T-helper 1 cell (primary cell): ENCODE measurements at places on chromosomes 2 and 18.

- peak; percentile 38 for DNase-seq
Measured at GRCh38 chr2:174120346-174120745, 128.0 kb downstream of the OLA1 start.

- no peak for DNase-seq
Measured at GRCh38 chr2:12097859-12098258, 351.4 kb downstream of the LPIN1 start.

DNA sequence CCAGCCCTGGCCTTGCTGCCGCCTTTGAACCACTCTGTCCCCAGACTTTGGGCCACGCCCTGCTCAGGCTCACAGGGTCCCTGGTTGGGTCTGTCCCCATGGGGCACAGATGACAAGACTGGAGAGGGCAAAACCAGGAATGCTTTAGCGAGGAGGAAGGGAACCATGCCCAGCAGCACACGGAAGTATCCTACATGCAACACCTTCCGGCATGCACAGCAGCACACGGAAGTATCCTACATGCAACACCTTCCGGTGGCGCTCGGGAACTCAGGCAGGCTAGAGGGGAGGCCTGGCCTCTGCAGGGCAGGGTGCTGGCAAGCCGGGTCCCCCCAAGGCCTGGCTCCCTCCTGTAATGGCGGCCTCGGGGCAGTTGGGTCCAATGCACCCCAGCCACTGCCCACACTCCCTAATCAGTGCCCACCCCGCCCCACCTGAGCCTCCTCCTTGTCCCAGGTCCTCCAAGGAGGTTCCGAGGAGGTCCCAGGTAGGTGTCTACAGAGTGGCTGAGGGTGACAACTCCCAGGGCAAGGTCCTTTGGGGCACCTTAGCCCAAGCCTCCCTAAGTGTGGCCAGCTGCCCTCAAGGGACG is 33.6 kb upstream of the SNED1 start:
- DNase-seq = no peak

GRCh38 chr2:42436370-42436769 is 57.4 kb downstream of the KCNG3 start:
- no peak for DNase-seq

GRCh38 chr2:169095621-169096105 is 26.3 kb downstream of the DHRS9 start:
- DNase-seq = no peak

DNA sequence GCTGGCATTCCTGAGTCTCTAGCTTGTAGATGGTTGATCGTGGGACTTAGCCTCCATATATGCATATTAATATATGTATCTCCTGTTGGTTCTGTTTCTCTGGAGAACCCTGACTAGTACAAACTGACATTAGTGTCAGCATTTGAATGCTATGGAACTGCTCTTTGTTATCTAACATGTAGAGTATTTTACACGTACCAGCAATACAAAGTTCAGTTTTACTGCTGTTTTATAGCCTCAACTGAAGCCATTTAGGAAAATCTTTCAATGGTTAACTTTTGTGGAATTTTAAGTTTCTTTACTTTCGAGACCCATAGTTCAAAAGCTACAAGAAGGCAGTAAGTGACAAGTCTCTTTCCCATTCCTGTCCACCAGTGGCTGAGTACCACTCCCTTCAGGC is 418.4 kb downstream of the NUP35 start:
- DNase-seq = no peak

DNA sequence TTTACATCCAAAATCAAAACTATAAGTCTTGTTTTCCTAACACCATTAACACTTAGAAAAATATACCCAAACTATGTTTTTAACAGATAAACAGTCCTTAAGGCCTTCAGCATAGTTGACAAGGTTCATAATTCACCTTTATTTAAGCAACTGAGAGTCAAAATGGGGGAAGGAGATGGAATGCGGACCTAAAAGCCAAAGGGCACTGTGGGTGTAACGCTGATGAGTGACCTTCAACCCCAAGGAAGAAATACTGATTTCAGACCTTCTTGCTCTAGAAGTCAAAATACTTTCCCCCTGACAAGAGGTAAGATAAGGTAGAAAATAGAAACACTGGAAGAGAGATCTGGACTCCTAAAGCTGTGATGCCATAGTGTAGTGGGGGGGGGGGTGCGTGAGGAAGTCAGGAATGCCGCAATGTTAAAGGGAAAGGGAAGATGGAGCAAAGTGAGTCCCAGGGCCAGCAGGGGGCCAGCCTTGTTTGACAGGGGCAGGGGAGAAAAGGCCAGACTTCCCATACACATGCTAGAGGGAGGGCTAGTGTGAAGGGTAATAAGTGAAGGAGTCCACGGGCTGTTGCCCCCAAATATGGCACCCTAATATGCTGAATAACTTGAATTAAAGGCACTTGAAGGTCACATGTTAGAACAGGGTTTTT is 31.4 kb downstream of the CCDC93 start:
- no peak for DNase-seq

- no peak for DNase-seq
Measured at GRCh38 chr2:158242280-158242679, 140.6 kb downstream of the UPP2 start.

GRCh38 chr2:239278941-239279365 is 121.9 kb downstream of the HDAC4 start:
- no peak for DNase-seq

- no peak for DNase-seq
Measured at GRCh38 chr2:238030422-238031155, 30.2 kb upstream of the SCLY start.

GRCh38 chr2:201128933-201129505 is 13.1 kb downstream of the CFLAR start:
- DNase-seq = no peak

DNA sequence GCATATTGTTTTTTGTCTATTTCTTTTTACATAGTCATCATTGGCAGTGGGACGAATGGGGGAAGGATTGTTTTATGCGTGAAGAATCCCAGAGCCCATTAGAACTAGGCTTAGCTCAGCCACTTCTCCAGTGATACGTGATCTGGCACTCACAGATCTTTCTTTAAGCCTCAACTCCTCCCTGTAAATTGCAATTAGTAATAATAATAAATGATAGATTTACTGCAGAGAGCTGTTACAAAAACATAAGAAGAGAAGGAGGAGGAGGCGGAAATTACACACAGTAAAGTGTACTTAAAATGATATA is 629.3 kb downstream of the NRXN1 start:
- DNase-seq = no peak

DNA sequence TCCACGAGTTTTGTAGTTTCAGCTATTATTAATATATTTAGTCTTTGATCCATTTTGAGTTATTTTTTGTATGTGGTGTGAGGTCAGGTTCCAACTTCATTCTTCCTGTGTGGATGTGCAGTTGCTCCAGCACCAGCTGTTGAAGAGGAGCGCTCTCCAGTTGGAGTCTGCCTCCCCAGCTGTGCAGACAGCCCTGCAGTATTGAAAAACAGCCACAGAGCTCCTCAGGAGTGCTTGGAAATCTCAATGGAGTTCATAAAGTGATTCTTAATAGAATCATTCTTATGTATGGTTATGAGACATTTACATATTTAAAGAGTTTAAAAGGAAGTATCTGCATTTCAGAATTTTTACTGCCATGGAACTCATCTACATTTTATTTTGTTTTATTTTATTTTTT is 17.3 kb downstream of the DGKD start:
- no peak for DNase-seq

- no peak for DNase-seq
Measured at GRCh38 chr18:53745224-53745967, 479.1 kb downstream of the MBD2 start.

DNA sequence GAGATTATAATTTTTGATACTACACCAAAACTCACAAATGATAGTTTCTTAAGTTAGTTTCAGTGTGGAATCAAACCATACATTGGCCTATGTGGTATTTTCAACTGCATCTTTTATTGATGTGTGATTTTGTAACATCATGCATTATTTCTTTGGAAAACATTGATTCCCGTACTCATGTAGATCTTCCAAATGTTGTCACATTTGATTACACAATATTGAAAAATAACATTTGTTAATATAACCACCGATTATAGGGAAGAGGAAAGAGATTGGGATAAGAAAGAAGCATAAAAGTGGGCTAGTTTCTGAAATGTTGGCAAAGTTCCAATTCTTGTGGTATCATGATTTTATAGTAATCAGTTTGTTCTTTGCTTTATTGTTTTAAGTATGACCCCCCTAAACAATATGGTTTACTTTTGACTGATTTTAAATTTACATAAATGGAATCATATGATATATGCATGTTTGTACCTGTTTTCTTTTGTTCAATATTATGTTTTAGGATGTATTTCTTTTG is 117.2 kb upstream of the OTX1 start:
- DNase-seq = no peak

GRCh38 chr2:121184248-121184862 is 100.6 kb downstream of the TFCP2L1 start:
- DNase-seq = no peak

GRCh38 chr2:149082079-149082478 is 43.6 kb downstream of the LYPD6B start:
- DNase-seq = no peak

DNA sequence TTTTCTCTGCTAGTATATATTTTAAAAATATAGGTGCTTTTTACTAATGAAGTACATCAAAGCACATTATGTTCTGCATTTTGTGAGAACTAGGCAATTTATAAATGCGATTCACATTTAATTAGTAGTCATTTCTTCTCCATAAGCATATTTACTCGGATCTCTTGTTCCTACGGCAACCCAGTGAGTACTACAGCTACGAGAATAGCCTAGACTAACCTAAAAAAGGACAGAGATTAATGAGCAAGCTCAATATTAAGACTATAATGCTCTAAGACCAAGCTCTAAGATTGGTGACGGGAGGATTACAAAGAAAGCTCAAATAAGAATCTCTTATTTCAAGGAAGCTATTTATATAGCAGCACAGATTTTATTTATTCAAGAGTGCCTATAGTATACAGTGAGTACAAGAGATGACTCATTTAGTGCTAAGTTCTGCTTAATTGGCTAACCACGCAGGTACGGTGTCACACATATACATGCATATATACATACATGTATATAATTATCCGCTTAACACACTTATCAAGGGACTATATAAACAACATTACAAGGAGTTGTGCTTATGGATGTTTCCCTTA is 364.7 kb downstream of the GPD2 start:
- DNase-seq = no peak

- DNase-seq = no peak
Measured at GRCh38 chr2:142989273-142990204, 112.1 kb downstream of the KYNU start.
